ENCODE measurements at places on chromosomes 7 and 10. TPM values are rescaled to one million over a fixed set of nuclear protein-coding genes. Genes with fewer than 3 reads are reported as not detected.
A peak's percentile ranks its signal among the peaks of the same experiment; 100 is the strongest.

The MYL10 gene
- total RNA-seq, result not detected

GRCh38 chr7:36613031-36613614 is 111.2 kb downstream of the AOAH start:
- DNase-seq, result no peak

The OR2A1 gene
- total RNA-seq, result not detected

GRCh38 chr7:74449809-74450397 is 3.8 kb upstream of the GTF2IRD1 start:
- DNase-seq, result peak; percentile 83
